ENCODE measurements at places on chromosomes 3 and 15. TPM values are rescaled to one million over a fixed set of nuclear protein-coding genes. Genes with fewer than 3 reads are reported as not detected.
A peak's percentile ranks its signal among the peaks of the same experiment; 100 is the strongest.

GRCh38 chr3:197908957-197909701 lies 40.9 kb upstream of the RPL35A start:
- no peak for ATAC-seq

- ATAC-seq: no peak
These were observed 139.1 kb downstream of the RTP4 start for GRCh38 chr3:187507266-187507665.

GRCh38 chr3:194267744-194268653 lies 83.1 kb downstream of the CPN2 start:
- ATAC-seq: peak; percentile 35

GOLGA8M gene
- total RNA-seq: 0.77 TPM

DUOXA1 gene
- total RNA-seq: not detected

SLC24A5 gene
- not detected for total RNA-seq

Data from gastroesophageal sphincter (tissue), 4 donors.